Prostate gland (tissue), 2 donors: ENCODE measurements at places on chromosomes 3 and 15. TPM values are rescaled to one million over a fixed set of nuclear protein-coding genes. Genes with fewer than 3 reads are reported as not detected.

The LAMB2 gene
- 667 TPM for total RNA-seq

The FILIP1L gene
- total RNA-seq, result 9.5 TPM

The PIF1 gene
- total RNA-seq, result 9.8 TPM

The CLDN11 gene
- 668 TPM for total RNA-seq

The LRRC49 gene
- total RNA-seq, result 9.8 TPM

The CFAP92 gene
- total RNA-seq, result 4.3 TPM

The TUSC7 gene
- not detected for total RNA-seq

The GOLGA6L7 gene
- total RNA-seq, result 2.7 TPM

The AADACL2 gene
- total RNA-seq, result 0.62 TPM
